ENCODE measurements at places on chromosomes 2 and 18. TPM values are rescaled to one million over a fixed set of nuclear protein-coding genes. Genes with fewer than 3 reads are reported as not detected.
A peak's percentile ranks its signal among the peaks of the same experiment; 100 is the strongest.

GRCh38 chr2:112880091-112880531, 30.9 kb upstream of the IL37 start:
- no peak for DNase-seq

GPR35 gene
- 67.5 TPM for total RNA-seq

DNA sequence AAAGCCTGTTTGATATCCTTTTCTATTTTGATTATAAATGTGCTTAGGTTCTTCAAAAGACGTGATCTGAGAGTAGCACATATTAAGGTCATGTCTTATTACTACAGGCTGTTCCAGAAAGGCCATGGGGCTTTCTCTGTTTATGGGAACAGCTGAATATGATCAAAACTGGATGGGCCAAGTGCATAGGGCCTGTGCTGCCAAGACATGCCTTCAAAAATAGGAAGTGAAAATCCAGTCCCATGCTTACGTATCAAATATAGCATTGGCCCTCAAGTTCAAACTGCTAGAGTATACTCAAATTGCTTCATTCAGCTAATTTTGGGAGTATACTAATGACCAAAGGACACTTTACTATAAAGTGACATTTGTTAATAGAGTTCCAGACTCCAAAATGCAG, 24.1 kb downstream of the SLC25A52 start:
- no peak for DNase-seq

DNER gene
- total RNA-seq, result 1.3 TPM

DNA sequence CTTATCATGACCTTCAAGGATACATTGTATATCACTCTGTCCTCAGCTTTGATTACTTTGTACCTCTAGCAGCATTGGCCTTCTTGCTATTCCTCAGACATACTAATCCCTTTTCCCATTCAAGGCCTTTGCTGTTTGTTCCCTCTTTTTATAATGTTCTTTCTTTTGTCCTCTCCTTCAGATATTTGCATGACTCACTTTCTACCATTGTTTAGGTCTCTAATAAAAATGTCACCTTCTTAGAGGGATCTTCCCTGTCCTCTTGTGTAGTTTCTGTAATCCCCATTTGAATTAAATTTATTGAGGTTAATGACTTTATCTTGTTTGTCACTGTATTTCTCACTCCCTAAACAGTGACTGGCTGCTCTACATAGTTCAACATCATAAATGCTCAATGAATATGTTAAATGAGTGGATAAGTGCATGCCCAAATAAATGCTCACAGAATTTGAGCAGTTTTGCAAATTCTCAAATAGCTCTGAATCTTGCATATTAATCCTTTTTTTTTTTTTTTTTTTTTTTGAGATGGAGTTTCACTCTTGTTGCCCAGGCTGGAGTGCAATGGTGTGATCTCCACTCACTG, 135.9 kb downstream of the AGPS start:
- no peak for DNase-seq

DNA sequence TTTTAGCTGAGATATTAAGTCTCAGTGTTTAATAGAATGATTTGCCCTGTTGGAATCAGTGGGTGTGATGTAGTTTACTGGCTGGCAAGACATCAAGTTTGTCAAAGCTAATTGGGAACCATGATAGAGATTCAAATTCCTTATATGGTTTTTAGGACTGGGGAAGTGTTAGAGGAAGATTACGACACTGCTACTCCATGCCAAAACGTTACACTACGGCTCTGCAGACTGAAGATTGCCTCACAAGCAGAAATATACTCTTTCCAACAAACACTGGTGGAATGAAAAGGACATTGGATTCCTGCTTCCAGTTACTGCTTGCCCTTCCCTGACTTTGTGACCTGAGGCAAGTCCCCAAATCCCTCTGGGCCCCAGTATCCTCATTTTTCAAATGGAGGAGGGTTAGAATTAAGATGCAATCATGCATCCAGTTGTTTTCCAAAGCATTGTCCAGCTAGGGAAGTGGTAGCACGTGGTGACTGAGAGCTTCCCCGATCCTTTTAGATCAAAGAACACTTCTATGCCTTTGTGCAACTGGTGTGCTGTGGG, 147.6 kb downstream of the CDC42EP3 start:
- no peak for DNase-seq

DNA sequence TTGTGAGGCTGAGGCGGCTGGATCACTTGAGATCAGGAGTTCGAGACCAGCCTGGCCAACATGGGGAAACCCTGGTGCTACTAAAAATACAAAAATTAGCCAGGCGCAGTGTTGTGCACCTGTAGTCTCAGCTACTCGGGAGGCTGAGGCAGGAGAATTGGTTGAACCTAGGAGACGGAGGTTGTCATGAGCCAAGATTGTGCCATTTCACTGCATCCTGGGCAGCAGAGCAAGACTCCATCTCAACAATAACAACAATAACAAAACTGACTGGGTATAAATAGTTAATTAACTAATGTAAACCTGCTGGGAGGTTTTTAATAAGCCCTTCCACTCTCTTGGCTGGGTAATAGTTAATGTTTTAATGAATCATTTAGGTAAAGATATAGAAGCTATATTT, 7.8 kb downstream of the SULT6B1 start:
- no peak for DNase-seq

GRCh38 chr2:182023235-182023634, 37.6 kb downstream of the PPP1R1C start:
- DNase-seq, result no peak

GRCh38 chr2:191318729-191319078, 73.5 kb downstream of the MYO1B start:
- DNase-seq, result peak; percentile 89

SKOR2 gene
- not detected for total RNA-seq

DNA sequence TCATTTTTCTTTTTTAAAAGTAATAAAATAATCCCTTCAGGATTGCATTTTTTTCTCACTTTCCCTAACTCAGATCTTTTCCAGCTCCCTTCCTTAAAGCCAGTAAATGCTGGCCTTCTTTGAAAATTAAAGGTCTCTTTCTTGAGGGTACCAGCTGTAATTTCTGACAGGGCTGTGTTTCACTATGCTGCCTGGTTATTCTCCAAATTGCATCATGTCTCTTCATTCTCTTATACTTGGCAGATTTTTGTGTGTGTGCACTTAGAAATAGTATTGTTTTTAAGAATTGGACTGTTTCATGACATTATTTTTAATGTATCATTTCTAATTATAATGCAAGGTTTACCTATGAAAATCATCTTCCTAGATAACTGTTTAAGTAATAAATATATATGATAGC, 72.0 kb upstream of the EPB41L5 start:
- DNase-seq, result no peak

DNA sequence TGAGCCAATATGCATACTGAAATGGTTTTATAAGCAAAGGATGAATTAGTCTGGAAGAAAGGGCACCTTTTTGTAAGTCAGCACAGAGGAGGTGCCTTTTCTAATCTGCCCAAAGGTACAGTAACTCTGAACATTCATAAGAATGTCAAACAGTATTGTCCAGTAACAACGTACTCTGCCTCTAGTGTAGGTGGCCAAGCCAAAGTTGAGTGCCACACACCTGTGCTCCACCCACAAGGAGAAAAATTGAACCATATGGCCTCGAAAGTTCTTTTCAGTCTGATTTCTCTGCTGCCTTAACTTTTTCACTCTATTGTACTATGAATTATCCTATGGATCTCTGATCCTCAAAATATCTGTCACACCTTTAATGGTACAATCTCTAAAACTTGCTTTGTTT, 86.8 kb downstream of the CERKL start:
- no peak for DNase-seq

DNA sequence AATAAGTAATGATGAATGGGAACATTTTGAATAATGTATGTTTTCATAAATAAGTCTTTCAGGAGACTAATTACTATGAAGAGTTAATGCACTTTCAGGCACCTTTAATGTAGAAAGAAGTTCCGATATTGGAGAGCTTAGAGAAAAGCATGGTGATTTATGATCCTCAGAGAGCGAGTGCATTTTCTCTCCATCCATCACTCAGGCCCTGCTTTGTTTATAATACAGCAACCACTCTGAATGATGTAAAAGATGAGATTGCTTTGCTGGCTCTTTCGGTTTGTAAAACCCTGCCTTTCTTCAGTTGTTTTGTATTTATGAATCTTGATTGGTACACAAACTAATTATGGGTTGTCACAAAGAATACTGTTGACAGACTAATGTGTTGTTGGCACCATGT, 132.0 kb downstream of the NYAP2 start:
- DNase-seq, result no peak

CCL20 gene
- total RNA-seq, result 13.6 TPM

GRCh38 chr2:128631698-128632500, 313.2 kb upstream of the HS6ST1 start:
- no peak for DNase-seq

ARL6IP6 gene
- total RNA-seq, result 16.0 TPM

GRCh38 chr2:84880645-84881521, at the start of gene TRABD2A:
Gene TRABD2A, minus strand, starts transcription at chr2:84881084. Its CDS starts 45 bp downstream, at chr2:84881039.
- DNase-seq, result peak; percentile 52

DNA sequence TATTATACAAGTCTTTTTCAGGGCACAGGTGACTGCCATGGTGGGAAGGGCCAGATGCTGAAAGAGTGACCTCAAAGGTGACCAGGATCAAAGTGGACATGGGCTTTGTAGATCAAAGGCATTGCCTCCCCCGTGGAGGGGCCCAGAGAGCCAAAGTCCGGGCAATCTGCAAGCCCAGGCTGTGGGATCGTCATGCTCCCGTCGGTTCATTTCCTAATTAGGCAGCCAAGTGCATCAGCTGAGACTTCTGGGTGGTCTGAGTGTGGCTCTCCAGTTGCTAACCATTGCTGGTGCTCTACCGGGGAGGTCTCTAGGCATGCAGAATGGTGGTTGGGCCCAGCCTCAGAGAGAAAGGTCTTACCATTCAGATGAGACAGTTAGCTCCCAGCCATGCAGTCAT, 61.6 kb downstream of the TRIB2 start:
- DNase-seq, result no peak

- DNase-seq, result no peak
Measured at GRCh38 chr2:153808679-153809078, 63.0 kb upstream of the GALNT13 start.

Data from left colon (tissue), 2 donors.